ENCODE measurements at places on chromosomes 11 and 22.

DNA sequence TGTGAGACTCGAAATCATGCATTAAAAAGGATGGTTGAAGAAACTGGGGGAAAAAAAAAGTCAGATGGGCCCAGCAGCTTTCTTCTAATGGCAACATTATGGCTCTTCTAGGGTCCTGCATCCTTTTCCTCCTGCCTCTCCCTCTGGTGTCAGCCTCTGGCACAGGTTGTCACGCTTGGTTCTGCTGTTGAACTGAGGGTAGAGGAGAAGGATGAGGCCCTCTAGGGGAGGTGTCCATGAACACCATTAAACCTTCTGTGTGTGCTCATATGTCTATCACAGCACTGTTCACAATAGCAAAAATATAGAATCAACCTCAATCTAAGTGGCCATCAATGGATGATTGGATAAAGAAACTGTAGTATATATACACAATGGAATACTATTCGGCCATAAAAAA is 36.0 kb downstream of the BUD13 start:
- DNase-seq = no peak

DNA sequence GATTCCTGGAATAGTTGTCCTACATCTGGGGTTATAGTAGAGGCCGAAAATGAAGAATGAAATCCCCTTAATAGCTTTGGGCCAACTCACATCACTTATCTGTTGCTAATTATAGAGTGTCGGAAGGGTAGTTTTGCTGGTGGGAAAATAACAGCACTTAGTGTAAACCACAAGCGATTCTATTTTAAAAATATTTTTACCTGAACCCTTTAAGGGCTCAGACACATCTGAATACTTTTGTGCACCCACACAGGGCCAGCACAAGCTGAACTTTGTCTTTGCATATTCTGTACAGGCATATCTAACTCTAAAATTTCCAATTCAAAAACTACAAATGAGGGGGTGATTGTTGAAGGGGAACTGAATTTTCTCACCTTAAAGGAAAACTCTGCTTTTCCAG is 27.6 kb downstream of the SLC6A5 start:
- no peak for DNase-seq

- no peak for DNase-seq
Observed at GRCh38 chr22:38696606-38697424, 3.9 kb downstream of the JOSD1 start.

DNA sequence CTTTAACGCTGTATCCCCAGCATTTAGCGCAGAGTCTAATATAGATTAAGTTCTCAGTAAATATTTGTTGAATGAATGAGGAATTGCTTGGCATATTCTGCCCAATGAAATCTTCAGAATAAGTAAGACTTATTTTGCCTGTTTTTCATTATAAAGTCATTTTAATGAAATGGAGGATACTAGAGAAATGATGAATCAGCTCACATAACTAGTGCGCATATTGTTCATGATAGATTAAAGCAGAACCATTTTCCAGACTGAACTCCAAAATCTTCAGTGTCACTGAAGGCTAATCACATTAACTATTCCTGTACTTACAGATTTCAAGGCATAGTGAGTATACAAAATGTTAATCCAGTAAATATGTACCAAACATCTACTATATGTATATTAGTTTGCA is 29.6 kb downstream of the ACER3 start:
- DNase-seq = no peak

DNA sequence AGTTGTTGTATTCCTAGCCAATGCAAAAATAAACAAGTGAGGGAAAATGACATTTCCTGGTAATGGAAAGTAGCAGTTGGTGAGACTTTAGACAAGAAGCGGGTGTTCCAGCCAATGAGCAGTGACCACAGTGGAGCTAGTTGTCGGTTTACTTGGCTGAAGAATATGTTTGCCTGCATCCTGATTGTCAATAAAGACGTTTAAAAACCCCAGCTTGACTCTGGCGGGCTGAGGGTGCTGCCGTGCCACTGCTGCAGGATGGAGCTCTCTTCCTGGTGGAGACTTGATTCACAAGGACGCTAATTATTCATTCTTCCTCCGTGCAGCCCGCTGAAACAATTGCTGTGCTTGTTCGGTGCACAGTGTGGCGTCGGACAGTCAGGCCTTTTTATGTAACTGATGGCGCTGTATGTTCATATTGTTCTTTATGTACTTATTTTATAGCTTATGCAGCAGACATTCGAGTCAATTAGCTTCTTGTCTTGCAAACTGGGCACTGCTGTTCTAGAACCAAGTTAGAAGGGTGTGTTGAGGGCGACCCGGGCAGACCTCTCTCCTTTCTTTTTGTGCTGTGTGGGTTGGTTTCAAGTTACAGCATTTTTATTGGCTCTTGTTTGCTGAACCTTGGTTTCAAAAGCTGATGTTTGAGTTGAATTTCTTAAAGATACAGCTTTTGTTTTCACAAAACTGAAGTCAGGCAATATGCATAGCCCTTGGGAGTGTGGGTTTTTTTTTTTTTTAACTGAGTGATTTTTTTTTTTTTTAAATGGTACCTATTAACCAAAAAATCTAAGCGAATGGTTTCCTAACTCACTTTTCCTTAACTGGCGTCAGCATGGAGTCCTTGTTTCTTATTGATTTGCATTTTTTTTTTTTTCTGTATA is 153.9 kb downstream of the TEAD1 start:
- no peak for DNase-seq

- DNase-seq = no peak
Observed at GRCh38 chr11:73292525-73292894, 15.6 kb upstream of the ARHGEF17 start.

- DNase-seq = no peak
Observed at GRCh38 chr11:94742665-94743064, 25.5 kb upstream of the AMOTL1 start.

DNA sequence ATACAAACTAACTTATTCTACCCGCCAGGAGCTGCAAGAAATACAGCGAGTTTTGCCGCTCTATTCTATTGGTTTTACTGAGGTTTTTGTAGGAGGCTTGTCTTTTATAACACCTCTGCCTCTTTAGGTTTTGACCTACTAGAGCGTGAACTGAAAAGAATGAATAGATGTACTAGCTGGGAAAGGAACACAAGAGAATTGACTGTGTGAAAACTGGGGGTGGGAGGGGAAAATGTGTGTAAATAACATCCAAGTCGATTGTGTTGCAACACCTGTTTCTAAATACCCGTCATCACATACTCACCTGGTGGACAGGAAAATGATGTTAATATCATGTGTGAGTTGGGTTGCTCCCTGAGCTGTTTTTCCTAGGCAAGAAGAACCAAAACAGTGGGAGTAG is 12.9 kb upstream of the JHY start:
- no peak for DNase-seq

DNA sequence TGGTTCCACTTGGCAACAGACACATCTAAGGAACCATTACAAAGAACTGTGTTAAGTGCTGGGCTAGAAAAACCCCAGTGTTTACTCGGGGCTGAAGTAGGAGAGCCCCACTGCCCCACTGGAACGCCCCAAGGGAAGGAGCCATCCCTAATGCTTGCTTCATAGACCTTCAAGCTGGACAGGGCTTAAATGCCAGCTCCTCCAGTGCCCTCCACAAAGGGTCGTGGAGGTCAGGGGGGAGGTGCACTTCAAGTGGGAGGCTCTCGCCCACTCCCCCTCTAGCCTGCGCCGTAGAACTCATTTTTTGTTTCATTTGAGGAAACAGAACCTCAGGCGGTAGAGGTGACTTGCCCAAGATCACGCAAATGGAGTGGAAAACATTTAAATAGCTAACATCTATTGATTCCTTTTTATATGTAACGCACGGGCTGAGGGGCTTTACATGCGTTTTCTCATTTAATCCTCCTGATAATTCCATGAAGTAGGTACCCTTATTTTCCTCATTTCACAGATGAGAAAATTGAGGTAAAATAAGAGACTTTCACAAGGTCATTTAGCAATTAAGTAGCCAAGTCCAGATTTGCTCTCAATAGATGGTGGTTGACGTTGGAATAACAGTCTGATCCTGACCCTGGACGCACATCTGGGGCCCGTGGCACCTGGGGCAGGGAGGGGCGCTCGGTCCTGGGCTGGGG is 545 bp upstream of the ZDHHC13 start:
- DNase-seq = no peak

GRCh38 chr11:70888061-70888460 is 364.3 kb downstream of the SHANK2 start:
- no peak for DNase-seq

DNA sequence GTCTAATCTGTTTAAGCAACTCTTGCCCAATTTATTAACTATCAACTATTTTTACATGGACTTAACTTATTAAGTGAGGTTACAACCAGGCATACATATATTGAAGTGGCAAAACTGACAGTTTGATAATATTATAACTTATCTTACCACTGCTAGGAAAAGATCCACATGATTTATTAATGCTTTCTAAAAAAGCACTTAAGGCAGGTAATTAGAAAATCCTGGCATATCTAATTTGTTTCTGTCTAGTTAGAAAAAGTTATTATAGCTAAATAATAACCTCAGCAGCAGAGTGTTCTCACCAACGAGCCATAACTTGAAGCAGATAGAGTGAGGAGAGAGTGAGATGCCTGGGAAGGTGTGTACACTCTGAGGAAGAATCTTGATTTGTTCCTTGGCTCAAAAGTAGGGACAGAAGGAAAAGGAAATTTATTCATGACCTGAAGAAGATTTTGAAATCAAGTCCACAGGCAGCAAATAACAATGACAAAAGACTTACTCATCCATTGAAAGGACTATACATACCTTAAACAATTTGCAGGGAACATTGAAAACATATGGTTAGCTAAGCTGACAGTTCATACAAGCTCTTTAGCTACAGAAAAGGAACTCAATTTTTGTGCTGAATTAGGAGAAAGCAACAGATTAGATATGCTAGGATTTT is 7.1 kb upstream of the MUC15 start:
- no peak for DNase-seq

DNA sequence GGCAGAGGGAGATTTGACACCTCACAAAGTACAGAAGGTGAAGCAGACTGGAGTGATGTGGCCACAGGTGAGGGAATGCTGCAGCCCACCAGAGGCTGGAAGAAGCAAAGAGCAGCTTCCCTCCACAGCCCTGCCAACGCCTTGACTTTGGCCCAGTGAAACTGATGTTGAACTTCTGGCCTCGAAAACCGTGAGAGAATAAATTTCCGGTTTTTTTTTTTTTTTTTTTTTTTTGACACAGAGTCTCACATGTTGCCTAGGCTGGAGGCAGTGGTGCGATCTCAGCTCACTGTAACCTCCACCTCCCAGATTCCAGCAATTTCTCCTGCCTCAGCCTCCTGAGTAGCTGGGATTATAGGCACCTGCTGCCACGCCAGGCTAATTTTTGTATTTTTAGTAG is 8.7 kb downstream of the KMT5B start:
- DNase-seq = no peak

- DNase-seq = no peak
Observed at GRCh38 chr11:88146106-88146505, 29.1 kb downstream of the RAB38 start.

GRCh38 chr11:93143186-93143585 is 54.6 kb downstream of the SLC36A4 start:
- no peak for DNase-seq

GRCh38 chr22:39689421-39689820 is 118.9 kb downstream of the CACNA1I start:
- no peak for DNase-seq

DNA sequence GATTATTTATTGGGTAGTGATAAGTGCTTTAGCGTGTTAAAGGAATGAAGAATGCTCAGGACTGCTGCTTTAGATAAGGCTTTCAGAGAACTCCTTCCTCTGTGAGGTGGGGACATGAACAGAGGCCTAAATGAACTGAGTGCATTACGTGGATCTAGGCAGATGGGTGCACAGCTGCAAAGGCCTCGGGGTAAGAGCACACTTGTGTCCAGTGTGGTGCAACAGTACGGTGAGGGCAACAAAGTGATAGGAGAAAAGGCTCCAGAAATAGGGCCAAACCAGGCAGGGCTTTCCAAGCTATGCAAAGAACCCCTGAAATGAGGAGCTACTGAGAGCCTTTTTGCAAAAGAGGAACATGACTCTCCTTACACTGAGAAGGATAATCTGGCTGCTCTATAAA is 45.3 kb upstream of the ARHGAP32 start:
- no peak for DNase-seq

DNA sequence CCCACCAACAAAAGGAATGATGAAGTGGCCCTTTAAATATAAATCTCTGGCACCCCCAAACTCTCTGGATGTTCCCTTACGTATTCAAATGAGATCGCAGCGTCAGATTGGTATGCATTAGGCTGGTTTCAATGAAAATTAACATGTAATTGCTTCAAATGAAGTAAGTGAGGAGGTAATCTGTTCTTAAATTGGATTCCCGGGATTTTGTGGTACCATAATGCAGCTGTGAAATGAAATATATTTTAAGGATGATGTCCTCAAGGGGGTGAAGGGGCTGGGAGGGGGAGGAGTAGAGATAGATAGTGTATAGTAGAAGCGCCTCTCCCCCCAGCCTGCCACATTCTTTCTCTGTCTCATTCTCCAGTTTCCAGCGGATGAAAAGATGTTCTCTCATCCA is 748.2 kb downstream of the NTM start:
- DNase-seq = no peak

- no peak for DNase-seq
Observed at GRCh38 chr11:78940500-78941225, 366.0 kb upstream of the NARS2 start.

DNA sequence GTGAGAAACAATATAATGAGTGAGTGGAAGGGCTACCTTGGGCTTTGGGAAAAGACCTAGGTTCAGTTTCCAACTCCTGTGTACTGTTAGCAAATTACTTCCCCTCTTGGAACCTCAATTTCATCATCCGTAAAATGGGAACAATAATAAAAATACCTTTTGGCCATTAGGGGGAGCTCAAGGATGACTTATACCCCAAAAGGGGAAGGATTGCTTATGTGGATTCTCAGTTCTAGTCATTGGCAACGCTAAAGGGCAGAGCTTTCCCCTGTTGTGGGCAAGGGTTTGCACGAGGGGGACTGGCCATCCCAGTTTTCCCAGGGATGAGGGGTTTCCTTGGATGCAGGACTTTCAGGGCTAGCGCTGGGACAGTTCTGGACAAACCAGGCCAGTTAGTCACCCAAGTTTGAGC is 3.1 kb upstream of the COMMD9 start:
- peak; percentile 57 for DNase-seq

DNA sequence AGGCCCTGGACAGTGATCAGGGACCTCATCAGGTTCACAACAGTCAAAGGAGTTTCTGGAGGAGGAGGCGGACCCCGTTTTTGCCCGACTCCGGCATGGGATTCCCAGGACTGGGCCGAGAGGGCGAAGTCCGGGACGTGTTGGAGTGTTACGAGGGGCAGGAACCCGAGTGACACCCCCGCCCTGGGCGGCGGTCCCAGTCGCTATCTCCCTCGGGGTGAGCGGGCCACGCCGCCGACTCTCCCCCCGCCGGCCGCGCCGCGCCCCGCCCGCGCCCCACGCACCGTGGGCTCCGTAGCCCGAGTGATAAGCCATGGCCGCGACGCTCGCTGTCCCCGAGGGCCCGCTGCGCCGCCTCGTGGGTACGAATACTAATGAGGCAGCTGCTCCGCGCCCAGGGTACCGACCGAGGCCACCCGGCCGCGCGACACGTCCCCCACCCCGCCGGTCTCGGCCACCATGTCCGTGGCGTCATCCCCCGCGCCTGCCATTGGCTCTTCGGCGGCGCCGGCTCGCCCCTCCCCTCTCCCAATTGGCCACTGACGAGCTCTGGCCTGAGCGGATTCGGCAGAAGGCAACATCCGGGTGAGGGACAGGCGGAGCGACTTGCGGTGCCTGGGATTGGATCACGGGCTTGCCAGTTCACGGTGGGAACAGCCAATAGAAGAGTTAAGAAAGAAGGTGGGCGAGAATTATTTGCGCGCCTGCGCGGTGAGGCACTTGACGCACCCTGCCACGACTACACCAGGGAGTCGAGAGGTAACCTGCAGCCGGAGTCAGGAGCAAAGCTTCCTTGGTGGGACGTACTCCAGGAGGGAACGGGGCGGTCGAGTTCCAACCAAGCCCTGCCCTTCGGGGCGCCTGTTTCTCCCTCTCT is at the start of gene YIF1A:
TSS of gene YIF1A (minus strand) at position 473 of the 877 bp plus-strand sequence. CDS start at position 315, 158 bp downstream.
- peak; percentile 95 for DNase-seq

All from stimulated activated effector memory CD8-positive, alpha-beta T cell treated with anti-CD3 and anti-CD28 coated beads, Interleukin-12 subunit alpha, Interleukin-12 subunit beta, amount 100 ng/mL, for 72 hours (primary cell).